Activated gamma-delta T cell treated with Interleukin-2 at 50 U/mL for 16 hours (primary cell): ENCODE measurements at places on chromosomes 13 and 19.
A peak's percentile ranks its signal among the peaks of the same experiment; 100 is the strongest.

GRCh38 chr19:15897026-15897737 is 692 bp downstream of the CYP4F2 start:
- DNase-seq = no peak

- DNase-seq = no peak
These were observed 180.6 kb upstream of the MIR17HG start for GRCh38 chr13:91166714-91167511.

DNA sequence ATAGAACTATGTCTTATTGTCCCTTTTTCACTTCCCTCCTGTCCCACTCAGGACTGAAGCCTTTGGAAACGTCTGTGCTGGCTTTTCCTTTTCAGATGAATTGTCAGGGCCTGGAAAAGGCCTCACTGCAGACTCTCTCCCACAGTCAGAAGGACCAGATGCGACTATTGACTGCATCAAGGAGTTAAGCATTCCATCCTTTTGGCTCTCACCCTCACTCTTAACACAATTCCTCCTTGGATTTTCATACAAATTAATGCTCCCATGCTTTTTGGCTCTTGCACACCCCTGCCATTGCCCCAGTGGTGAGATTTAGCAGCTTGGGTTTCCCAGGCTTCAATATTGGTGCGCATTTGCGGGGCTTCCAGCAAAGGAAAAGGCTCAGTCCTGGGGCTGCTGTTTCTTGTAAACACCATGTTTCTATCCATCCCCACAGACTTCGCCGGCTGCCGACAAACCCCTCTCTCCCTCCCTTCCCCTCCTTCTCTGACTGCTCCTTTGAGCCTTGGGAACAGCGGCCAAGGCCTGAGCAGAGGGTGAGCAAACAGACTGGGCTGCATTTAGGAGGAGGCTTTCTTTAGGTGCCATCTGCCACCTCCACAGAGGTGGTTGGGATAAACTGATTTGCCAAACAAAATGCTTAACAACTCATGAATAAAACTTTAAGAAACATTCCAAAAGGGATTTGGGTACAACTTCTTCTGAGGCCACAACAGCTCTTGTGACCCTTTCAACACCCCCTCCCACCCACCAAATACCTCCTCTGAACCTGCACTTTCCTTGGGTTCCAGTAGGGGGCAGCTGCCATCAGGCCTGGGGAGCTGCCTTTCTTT is 48.6 kb upstream of the PCDH8 start:
- no peak for DNase-seq

DNA sequence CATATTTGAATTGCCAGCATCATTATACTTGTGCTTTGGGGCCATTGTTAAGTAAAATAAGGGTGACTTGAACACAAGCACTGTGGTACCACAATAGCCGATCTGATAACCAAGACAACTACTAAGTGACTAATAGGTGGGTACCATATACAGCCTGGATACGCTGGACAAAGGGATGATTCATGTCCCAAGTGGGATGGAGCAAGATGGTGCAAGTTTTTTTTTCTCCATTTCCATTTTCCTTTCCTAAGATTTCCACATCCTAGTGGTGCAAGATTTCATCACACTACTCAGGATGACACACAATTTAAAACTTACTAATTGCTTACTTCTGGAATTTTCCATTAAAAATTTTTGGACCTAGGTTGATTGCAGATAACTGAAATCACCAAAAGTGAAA is 15.1 kb downstream of the BRCA2 start:
- no peak for DNase-seq

DNA sequence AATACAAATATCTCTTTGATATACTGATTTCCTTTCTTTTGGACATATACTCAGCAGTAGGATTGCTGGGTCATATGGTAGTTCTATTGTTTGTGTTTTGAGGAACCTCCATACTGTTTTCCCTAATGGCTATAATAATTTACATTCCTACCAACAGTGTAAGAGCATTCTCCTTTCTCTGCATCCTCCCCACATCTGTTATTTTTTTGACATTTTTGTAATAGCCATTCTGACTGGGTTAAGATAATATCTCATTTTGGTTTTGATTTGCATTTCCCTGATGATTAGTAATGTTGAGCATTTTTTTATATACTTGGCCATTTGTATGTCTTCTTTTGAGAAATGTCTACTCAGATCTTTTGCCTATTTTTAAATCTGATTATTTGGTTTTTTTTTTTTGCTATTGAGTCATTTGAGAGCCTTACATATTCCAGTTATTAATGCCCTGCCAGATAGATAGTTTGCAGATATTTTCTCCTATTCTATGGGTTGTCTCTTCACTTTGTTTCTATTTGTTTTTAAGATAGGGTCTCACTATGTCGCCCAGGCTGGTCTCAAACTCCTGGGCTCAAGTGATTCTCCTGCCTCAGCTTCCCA is 95.7 kb downstream of the FNDC3A start:
- no peak for DNase-seq

DNA sequence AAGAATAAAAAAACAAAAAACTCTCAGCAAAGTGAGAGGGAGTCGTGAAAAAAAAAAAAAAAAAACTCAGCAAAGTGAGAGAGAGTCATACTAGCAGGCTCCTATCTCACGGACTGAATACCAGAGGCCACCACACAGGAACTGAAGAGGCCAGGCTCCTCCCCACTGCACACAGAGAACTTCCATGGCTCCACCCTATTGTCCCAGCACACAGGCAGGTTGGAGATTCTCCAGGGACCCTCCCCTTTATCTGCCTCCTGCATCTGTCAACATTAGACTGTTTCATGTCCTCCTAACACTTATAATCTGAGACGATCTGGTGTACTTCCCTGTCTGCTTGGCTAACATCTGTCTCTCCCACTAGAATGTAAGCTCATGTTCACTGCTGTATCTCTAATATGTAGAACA is 37.0 kb upstream of the FARP1 start:
- DNase-seq = no peak

DNA sequence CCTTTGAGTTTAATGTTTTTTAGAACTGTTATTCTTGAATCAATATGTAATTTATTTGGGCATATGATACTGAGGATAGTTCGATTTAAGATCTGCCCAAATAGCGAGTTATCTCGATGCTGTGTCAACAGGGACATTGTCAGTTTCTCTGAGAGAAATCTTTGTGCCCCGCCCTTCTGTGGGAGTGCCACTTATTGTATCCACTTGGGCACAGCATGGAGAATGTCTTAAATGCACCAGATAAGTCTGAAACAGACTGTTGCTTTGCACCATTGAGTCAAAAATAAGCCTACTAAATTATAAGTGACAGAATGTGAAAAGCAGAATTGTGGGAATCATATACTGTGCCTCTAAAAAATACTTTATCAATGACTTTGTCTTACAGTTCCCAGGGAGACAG is 45.6 kb downstream of the RNASEH2B start:
- no peak for DNase-seq

- no peak for DNase-seq
These were observed 23.5 kb downstream of the CEACAM16 start for GRCh38 chr19:44722131-44723121.

DNA sequence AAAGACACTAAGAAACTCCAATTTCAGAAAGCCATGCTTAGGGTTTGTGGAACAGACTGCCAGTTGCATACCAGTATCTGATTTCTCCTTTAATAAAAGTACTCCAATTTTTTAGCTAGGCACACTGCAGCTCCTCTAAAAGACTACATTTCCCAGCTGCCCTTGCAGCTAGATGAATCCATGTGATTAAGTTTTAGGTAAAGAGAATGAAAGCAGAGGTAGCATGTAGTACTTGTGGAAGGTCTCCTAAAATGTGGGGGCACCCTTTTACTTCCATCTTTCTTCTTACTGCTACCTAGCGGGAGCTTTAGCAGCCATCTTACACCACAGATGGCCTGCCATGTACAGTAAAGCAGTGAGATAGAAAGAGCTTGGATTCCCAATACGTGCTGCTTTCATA is 33.0 kb upstream of the TSC22D1 start:
- DNase-seq = no peak

GRCh38 chr19:1106841-1107660 is 3.3 kb downstream of the GPX4 start:
- no peak for DNase-seq

- peak; percentile 23 for DNase-seq
These were observed 31.2 kb downstream of the GADD45B start for GRCh38 chr19:2507109-2507508.

GRCh38 chr13:99258210-99258860 is at the start of gene GPR18:
GPR18 (minus strand) TSS chr13:99258379; CDS start chr13:99255872, 2,507 bp downstream.
- DNase-seq = peak; percentile 29

GRCh38 chr19:39502640-39503417 is 4.1 kb downstream of the DLL3 start:
- peak; percentile 65 for DNase-seq

DNA sequence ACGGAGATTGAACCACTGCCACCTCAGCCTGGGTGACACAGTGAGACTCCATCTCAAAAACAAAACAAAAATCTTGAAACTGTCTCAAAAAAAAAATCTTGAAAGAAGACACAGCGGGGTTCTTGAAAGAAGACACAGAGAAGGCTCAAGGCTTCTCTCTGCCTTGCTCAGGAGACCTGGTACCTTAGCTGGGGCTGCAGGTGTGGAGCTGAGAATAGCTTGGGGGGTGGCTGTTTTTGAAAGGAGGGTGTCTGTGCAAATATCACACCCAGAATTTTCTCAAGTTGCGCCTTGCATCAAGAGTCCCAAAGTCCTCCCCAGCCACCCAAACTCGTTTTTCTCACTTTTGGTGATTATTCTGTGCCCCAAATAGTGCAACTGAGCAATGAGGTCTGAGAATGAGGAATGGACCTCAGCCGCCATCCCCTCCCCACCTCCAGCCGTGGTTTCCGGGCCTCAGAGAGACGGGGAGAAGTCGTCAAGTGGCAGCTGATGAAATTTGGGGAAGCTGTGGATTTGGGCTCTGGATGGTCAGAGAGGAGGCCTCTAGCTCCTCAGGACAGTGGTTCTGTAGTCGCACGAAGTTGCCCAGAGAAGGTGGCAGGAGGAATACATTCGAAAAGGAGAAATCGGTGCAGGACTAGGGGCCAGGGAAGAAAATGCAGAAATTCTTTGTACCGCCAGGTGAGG is 8.8 kb downstream of the S1PR2 start:
- no peak for DNase-seq

GRCh38 chr19:4678881-4679790 is 9.0 kb upstream of the MYDGF start:
- no peak for DNase-seq

DNA sequence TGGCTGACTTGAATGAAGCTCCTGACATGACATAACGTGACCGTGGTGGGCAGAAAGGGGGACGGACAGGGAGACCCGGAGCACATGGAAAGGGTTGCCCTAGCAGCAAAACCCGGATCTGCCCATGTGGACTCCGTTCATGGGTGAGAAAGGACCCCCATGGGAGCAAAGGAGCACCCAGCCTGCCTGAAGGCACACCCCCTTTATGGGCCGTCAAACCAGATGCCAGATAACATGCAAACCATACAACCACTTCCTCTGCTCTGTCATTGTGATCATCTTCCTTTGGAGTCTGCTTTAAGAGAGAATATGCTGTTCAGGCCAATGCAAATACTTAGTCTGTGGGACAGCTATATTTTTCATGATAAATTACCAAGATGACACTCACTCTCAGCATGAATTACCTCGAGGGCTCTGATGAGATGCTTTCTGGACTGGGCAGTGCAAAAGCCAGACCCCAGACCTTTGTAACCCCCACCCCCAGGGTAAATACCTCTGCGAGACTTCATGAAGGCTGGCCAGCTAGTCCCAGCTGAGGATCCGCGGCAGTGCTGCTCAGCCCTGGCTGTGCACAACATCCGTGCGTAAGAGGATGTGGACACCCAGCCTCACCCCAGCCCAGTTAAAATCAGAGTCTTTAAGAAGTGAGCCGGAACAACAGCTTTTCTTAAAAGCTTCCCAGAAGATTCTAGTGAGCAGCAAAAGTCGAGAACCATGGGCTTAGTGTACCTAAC is 126.6 kb downstream of the USP12 start:
- DNase-seq = peak; percentile 7

DNA sequence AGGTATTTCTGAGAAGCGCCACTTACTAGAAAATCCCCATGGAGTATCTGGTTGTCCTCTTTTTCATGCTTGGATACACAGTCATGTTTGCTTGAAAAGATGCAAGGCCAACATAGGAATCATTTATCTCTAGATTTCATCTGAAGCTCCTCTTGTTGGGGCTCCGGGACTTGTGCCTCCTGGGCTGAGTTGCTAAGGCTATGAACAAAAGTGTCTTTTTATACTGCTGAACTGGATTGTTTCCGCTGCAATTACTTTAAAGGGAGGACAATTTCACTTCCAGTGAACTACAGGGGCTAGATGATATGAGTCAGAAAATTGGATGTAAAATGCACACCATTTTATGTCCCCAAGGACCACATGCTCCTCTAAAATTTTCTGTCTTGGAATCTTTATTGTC is 114.1 kb downstream of the TNFSF13B start:
- DNase-seq = no peak

DNA sequence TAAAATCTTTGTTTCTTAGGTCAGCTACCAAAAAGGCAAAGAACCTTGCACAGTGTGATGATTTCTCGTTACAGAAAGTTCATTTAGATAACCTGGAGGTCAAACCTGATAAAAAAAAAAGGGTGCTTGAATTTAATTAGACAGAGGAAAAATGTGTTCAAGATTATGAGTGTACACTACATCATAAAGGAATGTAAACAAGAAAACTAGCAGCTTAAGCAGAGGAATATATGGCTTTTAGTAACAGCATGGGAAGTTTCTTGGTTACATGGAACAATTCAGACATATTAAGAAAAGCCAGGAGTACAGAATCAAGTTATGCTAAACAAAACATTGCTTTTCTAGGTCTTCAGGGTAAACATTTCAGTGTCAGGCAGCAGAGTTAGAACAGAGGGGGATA is 32.9 kb downstream of the ING1 start:
- no peak for DNase-seq

DNA sequence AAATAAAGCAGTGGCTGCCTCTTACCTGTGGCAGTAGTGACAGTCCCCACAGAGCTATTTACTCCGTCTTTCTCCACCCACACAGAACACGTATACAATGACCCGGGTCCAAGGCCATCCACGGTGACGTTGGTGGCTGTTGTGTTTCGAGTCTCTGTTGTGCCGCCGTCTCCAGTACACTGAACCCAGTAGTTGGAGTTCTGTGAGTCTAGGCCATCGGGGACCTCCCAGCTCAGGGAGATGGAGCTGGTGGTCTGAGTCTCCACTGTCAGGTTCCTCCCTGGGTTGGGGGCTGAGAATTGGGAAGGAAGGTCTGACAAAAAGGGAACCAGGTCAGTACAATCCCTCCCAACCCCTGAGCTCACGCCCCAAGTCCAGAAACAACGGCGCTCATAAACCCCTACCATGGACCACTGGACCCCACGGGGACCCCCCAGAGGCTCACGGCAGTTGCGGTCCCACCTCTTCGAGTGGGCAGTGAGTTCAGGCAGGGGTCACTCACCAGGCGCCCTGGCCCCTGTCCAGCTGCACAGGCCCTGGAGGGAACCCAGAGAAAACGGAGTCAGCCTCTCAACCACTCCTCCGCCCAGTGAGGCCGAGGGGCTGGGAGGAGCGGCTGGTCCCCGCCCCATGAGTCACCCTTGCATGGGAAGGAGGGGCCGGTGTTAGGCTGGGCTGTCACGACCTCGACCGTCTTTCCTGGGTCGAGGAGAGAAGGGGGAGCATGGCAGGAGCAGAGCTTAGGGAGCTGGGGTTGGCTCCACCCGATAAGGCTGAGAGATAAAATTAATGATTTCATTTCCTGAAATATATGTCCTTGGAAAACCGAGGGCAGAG is 2.4 kb downstream of the PTPRH start:
- DNase-seq = no peak

- DNase-seq = no peak
These were observed 168.6 kb downstream of the LACC1 start for GRCh38 chr13:44048326-44048725.

- no peak for DNase-seq
These were observed 23.5 kb upstream of the DLEU7 start for GRCh38 chr13:50866817-50867636.

- no peak for DNase-seq
These were observed 1466.1 kb downstream of the UQCRFS1 start for GRCh38 chr19:27746691-27747380.

GRCh38 chr19:58497634-58498170 is 14.1 kb downstream of the SLC27A5 start:
- no peak for DNase-seq
